Inflammatory macrophage treated with lipopolysaccharide for 1 hour (primary cell): ENCODE measurements at places on chromosomes 16 and 17.

DNA sequence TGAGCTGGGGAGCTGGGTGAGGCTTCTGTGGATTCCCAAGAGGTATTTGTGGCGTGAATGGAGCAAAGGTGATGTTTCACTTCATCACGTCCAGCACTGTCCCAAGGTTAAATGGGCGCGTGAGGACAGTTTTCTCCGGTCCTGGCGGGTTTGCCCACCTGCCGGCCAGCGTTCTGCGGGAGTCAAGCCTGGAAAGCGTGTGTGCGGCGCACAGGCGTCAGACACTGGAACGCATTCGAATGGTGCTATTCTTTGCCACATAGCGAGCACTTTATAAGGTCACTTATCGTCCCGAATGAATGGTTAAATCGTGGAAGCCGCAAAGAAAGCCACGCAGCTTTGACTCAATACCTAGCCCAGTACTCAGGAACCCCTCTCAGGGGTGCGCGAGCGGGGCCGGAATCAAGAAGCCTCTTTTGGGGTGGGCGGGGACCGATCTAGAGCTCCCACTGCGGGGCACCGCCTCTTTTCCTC lies 446 bp upstream of the PSMD11 start:
- DNase-seq, result no peak

DNA sequence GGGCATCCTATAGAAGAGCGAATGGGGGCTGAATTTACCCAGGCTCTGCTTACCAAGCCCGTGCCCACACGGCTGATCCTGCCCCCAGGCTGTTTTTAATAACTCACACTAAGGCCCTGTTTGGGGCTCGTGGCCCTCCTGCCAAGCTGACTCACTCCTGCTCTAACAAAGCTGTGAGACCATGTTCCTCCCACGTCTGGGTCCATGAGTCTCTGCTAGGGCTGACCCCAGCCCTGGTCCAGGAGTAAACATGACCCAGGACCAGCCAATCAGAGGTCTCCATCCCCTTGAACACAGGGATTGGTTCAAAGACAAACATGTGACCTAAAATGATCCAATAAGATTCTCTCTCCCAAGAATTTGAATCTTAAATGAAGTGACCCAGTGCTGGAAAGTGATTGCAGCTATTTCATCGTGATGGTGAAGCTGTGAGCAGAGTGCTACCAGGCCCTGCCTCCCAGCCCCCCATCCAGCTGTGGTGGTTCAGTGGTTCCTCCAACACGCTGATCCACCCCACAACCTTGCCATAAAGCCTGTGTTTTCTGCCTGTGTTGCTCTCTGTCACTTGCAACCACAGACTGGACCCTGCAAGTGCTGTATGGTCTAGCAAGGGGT lies 57.2 kb downstream of the C16orf82 start:
- no peak for DNase-seq

GRCh38 chr16:27646806-27647205 lies 96.9 kb downstream of the KATNIP start:
- peak; percentile 83 for DNase-seq

DNA sequence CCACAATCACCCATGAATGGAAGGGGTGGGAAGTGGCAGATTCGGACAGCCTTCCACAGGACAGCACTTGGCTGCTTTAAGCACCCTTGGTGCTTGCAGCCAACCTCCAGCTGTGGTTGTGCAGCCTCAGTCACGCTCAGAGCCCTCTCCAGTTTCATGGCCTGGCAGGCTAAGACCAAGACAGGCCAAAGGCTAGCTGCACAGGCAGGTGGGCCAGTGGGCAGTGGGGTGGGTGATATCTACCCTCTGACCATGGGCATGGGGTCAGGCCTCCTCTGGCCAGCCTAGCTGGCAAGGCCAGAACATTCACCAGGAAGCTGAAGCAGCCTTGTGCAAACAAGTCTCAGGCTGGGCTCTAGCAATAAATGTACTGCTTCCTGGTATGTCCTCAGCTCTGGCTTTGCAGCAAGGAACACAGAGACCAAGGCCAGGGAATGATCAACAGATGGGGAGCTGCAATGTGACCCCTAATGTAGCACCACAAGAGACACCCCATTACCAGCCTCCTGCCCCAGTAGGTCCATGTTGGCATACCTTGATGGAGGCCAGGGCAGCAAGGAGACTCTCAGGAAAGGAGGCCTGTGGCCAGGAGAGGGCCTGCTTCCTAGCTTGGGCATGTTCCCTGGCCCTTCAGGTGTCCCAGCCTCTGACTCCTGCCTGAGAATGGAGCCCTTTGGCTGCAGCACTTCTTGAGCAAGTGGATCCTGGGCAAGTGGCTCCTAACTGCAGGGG lies 20.9 kb downstream of the HSD11B2 start:
- DNase-seq, result no peak

DNA sequence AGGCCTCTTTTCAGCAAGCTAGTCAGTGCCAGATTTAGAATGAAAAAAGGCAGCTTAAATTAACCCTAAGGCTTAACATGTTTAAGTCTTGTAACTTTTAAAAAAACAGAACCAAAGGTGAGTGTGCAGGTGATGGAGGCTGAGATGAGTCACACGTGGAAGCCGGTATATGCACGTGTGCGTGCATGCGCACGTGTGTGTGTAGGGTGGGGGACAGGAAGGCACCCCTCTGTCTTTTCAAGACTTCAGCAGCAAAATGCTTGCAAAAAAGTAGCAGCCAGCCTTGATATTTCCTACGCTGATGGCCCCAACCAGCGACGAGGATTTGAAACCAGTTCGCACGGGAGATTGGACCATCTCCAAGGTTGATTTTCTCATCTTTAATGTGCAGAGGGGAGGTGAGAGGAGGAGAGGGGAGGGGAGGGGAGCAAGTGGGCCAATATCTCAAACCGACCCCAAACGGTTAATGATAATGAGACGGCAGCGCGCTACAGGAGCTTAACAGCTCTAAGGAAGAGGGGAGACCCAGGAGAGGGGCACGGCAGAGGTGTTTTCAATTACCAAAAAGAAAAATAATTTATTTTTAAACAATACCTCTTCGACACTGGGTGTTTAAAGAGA lies 154.7 kb downstream of the ZNF423 start:
- no peak for DNase-seq

DNA sequence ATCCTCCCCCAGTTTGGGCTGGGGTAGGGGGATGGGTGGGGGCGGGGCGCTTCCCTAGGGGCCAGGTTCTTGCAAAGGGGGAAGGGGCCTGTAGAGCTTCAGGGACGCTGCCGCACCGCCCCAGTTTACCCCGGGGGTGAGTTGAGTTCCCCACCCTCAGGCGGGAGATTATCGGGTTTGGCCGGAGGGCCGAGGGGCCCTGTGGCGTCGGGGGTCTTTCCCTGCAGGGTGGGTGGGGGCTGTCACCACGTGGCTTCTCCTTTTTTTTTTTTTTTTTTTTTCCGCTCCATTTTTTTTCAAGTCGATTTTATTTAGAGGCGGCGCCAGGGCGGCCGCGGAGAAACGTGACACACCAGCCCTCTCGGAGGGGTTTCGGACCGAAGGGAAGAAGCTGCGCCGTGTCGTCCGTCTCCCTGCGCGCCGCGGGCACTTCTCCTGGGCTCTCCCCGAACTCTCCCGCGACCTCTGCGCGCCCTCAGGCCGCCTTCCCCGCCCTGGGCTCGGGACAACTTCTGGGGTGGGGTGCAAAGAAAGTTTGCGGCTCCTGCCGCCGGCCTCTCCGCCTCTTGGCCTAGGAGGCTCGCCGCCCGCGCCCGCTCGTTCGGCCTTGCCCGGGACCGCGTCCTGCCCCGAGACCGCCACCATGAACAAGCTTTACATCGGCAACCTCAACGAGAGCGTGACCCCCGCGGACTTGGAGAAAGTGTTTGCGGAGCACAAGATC lies at the start of gene IGF2BP1:
TSS of gene IGF2BP1 (plus strand) at position 283 of the 724 bp plus-strand sequence. CDS start at position 644, 361 bp downstream.
- DNase-seq, result no peak

- no peak for DNase-seq
Observed at GRCh38 chr16:51374346-51374745, 223.3 kb upstream of the SALL1 start.

- no peak for DNase-seq
Observed at GRCh38 chr16:27945233-27945973, 118.1 kb downstream of the GSG1L start.

DNA sequence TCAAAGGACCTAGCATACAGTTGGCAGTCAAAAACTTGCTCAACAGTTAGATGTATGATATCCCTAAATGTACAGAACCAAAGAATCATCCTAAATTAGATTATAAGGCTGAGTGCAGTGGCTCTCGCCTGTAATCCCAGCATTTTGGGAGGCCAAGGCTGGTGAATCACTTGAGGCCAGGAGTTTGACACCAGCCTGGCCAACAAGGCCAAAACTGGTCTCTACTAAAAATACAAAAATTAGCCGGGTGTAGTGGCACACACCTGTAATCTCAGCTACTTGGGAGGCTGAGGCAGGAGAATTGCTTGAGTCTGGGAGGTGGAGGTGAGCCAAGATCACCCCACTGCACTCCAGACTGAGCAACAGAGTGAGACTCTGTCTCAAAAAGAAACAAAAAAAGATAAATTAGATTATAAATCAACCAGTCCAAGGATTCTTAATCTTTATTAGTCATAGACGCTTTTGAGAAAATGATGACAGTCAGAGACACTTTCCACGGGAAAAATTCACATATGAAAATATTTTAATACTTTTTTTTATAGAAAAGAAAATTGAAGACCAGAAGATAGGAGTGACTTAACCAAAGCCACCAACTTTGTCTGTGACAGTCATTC lies 77.6 kb downstream of the MMD start:
- no peak for DNase-seq

GRCh38 chr17:70976447-70976846 lies 807.1 kb downstream of the KCNJ2 start:
- no peak for DNase-seq

DNA sequence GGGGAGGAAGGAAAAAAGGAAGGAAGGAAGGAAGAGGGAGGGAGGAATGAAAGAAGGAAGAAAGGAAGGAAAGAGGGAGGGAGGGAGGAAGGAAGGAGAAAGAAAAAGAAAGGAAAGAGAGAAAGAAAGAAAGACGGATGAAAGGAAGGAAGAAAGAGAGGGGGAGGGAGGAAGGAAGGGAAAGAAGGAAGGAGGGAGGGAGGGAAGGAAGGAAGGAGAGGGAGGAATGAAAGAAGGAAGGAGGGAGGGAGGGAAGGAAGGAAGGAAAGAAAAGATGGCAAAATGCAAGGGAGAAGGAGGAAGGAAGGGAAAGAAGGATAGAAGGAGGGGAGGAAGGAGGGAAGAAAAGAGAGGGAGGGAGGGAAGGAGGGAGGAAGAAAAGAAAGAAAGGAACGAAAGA lies 257.3 kb upstream of the C16orf82 start:
- DNase-seq, result no peak

- DNase-seq, result no peak
Observed at GRCh38 chr17:38544175-38544838, 61.4 kb downstream of the SRCIN1 start.

- DNase-seq, result peak; percentile 17
Observed at GRCh38 chr17:71084219-71084618, 914.9 kb downstream of the KCNJ2 start.

DNA sequence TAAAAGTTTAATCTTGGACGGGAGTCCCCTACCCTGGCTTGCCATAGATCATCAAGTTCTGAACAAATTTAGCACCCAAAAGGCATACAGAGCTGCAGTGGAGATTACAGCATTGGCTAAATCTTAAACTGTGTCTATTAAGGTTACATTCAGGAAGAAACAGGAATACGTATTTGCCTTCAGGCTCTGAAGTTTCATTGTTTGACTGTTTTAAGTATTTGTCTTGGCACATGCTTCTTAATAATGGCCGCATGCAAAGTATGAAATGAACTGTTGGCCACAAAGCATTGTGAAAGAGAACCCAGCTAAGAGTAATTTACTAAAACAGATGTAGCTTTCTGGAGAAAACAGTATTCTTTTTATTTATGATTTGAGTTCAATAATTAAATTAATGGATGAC lies 63.9 kb upstream of the CNEP1R1 start:
- DNase-seq, result no peak

DNA sequence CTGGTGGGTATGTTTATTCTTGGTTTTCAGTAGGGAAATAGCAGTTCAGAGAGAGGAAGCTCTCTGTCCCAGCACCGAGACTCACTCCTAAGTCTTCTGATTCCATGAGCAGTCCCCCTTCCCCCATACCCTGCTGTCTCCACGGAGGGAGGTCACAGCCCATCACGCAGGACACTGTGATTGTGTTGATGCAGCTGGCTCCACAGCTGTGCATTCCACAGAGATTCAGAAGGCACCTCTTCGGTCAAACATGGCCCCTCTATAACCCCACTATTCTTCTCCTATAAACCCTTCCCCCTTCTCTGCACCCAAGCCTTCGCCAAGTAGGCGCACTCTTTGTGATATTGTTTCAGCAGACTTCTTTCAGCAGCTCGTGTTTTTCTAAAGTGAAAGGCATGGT lies 104.3 kb upstream of the HLF start:
- no peak for DNase-seq

GRCh38 chr16:56355221-56355620 lies 70.1 kb downstream of the AMFR start:
- no peak for DNase-seq

DNA sequence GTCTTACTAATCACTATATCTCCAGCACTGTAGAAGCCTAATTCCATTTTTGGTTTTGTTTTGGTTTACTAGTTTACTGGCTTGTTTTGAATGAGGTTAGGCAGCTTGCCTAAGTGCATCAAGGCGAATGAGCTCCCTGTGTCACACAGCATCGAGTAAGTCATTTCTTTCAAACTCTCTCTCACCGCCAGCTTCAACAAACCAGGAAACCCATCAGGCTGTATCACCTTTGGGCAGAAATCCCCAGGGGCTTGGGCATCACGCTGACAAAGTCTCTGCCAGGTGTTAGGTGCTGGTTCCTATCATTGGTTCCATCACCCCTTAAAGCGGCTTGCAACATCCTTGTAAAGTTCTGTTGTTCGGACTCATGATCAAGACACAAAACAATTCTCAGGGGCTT lies 226.6 kb downstream of the GRIN2A start:
- DNase-seq, result no peak

DNA sequence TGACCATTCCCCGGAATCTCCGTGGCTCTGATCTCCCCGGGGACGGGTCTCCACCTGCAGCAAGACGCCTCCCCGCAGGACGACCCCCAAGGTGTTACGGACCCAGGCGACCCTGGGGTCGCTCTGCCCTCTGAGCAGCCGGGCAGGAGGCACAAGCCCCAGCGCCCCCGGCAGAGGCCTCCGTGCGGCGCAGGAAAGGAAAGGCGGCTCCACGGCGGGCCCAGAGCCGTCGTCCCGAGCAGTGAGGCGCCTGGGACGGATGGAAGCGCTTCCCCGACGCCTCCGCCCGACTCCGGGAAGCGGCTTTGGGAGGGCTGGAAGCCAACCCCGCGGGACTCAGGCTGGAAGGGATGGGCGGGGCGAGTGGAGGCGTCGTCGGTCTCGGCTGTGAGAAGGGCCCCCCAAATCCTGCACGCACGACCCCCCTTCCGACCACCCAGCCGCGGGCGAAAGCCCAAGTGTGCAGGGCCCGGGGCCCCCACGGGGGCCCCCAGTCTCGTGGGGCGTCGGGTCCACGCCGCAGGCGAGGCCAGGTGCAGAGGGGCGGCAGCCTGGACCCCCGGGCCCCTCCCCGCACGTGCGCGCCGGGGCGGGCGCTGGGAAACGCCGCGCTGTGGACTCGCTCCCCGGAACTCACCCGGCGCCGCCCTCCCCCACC lies 32.7 kb upstream of the RPH3AL start:
- DNase-seq, result no peak

- no peak for DNase-seq
Observed at GRCh38 chr17:29733166-29733565, 110.5 kb upstream of the CORO6 start.

- no peak for DNase-seq
Observed at GRCh38 chr17:2874189-2874686, 78.0 kb downstream of the RAP1GAP2 start.
